ENCODE measurements at places on chromosomes 12 and 14.

DNA sequence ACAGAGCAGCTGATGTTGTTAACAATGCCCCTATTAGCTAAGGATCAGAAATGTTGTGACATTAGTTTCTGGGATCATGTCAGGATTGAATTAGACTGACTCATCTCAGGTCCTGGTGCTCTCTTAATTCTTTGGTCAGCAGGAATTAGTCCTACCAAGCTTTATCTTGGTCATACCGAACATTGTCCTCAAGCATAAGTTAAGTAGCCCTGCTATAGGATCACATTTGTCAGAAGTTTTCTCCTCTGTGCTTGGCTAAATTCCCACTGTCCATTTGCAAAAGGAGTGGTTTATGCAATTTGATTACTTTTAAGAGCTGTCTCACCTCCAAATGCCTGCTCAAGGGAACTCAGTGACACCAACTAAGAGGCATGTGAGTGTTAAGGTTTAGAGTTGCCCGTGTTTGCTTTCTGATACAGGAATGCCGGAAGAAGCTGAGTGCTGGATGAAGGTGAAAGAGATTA lies 48.4 kb upstream of the IFNG-AS1 start:
- no peak for DNase-seq

DNA sequence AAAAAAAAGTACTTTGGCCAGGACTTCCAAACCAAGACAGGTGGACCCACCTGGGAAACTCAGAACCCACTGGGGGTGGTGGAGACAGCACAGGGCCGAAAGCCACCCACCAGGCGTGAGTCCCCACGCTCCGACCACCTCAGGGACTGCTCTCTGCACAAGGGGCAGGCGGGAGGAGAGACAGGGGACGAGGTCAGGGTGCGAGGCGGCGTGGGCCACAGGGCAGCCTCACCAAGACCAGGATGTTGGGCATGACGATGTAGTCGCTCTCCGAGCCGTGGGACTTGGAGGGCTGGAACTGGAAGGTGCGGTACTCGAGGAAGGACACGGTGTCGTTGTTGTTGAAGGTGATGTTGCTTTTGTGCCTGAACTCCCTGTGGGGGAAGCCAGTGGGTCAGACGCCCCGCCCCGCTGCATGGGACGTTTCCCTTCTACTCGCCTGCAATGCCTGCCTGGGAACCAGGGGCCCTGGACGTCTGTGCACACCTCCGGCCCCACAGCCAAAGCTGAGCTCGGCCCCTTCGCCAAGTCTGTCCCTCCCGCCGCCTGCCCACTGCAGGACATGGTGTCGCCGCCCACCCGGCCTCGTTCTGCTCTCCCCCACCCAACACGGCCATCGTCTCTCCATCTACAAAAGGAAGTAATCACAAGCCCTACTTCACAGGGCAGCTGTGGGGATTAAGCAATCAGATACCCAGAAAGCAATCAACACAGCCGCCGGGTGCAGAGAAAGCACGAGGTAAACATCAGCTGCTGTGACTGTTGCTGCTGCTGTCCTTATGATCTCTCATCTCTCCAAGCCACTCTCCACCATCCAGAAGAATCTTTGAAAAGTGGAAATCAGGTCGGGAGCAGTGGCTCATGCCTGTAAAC lies 48.7 kb downstream of the SCARB1 start:
- DNase-seq: no peak

DNA sequence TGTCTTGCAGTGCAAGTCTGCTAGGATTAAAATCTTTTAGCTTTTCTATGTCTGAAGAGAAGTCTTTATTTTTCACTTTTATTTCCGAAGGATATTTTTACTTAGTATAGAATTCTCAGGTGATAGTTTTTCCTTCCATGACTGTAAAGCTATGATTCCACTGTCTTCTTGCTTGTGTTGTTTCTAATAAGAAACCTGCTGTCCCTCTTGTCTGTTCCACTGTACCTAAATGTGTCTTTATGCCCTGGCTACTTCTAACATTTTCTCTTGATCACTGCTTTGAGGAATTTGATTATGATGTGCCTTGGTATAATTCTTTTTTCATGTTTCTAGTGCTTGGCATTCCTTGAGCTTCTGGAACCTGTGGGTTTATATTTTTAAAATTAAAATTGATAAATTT lies 228.7 kb downstream of the CACNA1C start:
- DNase-seq: no peak

DNA sequence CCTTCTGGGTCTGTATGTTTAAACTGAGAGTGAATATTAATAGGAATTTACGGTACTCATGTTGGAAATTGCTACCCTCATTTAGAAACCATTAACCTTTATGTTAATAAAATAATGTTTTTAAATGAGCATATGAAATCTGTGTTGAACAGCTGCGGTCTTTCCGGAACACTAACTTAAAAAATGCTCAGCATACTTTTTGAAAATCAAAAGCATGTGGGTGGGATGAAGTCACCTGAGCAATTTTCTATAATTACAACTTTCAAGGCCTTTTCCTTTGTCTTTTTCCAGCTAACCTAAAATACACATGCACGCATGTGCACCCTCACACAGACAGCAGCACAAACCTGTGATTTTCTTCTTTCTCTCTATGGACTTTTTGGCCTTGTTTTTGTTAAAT lies 39.8 kb downstream of the BORCS5 start:
- no peak for DNase-seq

DNA sequence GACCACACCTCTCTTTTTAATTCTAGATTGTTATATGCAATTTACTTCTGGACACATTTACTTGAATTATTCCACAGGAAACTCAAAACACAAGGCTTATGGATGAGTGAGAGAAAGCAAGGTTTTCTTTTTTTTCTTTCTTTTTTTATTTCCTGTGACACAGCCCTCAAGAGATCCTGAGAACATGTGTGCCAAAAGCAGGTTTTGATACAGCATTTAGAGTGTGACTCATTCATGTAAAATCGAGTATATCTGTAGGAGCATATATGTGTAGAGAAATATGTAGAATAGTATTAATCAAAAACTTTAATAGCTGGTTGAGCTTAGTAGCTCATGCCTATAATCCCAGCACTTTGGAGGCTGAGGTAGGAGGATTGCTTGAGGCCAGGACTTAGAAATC lies 4.4 kb upstream of the MAX start:
- DNase-seq: no peak

DNA sequence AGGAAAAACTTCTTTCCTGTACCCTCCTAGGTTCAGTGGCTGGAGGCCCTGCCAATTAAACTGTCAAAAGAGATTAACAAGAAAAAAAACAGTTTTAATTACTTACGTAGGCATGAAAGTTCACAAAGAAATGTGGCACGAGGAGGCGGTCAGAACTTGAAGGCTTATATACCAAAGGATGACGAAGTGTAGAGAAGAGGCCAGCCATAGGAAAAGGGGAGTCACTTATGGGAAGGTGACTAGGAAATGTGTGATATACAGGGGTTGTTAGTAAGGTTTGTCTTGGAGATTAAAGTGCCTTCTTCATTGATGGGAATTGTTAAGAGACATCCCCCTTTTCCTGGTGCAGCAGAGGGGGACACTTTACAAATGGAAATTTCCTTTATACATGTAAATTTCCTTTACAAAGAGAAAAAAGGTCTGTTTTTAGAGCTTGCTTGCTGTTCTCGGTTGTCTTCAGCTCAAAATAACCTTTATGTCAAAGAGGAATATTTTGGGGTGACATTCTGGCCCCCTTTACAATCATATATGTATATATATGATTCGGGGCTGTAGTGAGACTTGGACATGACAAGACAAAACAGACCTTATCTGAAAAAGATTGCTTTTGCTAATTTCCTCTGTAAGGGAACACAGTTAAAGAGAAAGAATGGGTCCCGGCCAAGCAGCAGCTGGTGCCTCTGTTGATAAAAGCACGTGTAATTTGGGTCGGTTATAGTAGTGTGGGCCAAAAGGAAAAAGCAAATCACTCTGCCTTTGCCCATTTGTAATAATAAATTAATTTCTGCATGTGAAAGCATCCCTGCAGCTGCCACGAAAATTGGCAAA lies 38.6 kb downstream of the SYNE2 start:
- DNase-seq: no peak

GRCh38 chr14:73250781-73251500 lies 13.6 kb downstream of the PAPLN start:
- no peak for DNase-seq

DNA sequence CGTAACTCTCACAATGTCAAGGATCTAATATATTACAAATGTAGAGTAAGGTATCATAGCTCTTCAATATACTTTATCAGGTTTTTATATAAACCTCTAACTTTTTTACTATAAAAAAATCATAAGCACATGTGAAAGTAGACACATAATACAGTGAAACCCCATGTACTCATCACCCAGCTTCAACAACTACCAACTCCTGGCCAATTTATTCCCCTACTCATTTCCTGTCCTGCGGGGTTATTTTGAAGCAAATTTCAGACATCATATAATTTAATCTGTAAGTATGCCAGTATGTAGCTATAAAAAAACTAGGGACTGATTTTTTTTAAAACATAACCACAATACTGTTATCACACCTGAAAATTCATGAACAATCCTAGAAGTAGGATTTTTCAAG lies 47.7 kb downstream of the NOPCHAP1 start:
- DNase-seq: no peak

- no peak for DNase-seq
These were observed 149.9 kb downstream of the SAMD4A start for GRCh38 chr14:54716862-54717261.

- DNase-seq: no peak
These were observed 33.8 kb downstream of the RPAP3 start for GRCh38 chr12:47672068-47672467.

- no peak for DNase-seq
These were observed 57.1 kb downstream of the NIN start for GRCh38 chr14:50773632-50774541.

GRCh38 chr12:122862110-122862634 lies 26.9 kb downstream of the HIP1R start:
- no peak for DNase-seq

GRCh38 chr12:64293654-64294364 lies 71.7 kb upstream of the KICS2 start:
- no peak for DNase-seq

GRCh38 chr12:12521888-12522287 lies 40.8 kb downstream of the DUSP16 start:
- DNase-seq: no peak

GRCh38 chr12:42862055-42862454 lies 272.5 kb upstream of the PRICKLE1 start:
- DNase-seq: no peak

- no peak for DNase-seq
These were observed 71.9 kb downstream of the KLHL28 start for GRCh38 chr14:44889595-44890471.

GRCh38 chr14:57389646-57390036 lies 745 bp upstream of the NAA30 start:
- DNase-seq: no peak

- no peak for DNase-seq
These were observed 117.2 kb upstream of the DNM1L start for GRCh38 chr12:32561931-32562341.

DNA sequence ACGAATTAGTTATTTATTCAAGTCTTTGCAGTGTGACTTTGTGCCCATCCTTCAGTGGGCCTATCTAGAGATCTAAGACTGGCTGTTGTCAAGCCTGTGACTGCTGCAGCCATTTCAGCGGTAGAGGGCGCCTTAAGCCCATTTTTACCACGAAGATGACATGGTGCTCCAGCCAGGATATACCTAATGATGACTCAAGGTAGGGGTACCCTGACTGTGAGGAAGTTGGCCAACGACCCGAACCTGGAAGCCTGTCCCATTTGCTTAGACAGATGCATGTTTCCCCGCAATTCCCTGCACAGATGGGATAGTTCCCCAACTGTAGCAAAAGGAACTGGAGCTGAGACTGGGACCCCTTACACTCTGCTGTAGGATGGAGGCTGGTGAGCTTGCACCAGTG lies 41.3 kb downstream of the RAB3IP start:
- DNase-seq: no peak

GRCh38 chr12:95057424-95057823 lies 16.0 kb downstream of the NR2C1 start:
- no peak for DNase-seq

Measured in amniotic stem cell (primary cell).